Astrocyte of the hippocampus (primary cell): ENCODE measurements at places on chromosomes 3 and 15.

DNA sequence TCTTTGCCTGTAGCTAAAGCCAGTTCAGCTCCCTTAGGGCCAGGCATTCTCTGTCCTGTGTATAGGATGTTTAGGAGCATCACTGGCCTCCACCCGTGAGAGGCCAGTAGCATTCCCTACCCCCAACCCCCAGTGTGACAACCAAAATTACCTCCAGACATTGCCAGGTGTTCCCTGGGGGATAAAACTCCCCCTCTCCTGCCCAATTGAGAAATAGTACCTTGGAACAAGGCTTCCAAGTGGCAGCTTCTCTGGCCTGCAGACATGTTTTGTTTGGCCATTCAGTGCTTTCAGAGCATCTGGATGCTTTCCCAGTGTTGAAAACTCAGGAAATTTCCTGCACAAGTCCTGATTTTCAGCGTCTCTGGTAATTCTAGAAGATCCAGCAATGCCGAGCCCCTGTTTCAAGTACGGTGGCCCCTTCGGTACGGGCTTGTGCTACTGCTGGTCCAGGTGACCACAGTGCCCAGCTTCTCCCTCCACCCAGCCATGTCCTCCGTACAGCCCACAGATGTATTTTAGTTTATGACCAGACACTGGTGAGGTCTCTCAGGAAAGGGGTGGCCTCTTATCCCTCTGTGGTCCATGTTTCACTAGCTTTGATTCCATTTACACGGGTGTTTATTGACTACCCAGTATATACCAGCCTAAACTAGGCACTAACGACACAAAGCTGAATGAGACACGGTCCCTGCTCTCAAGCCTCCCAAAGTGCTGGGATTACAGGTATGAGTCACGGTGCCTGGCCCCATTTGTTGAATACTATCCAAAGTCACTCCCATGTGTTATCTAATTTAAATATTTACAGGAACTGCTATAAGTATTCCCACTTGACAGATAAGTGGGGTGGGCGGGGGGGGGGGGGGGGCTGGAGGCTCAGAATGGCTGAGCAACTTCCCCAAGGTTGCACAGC, 125.4 kb upstream of the RAD18 start:
- DNase-seq: peak; percentile 83

DNA sequence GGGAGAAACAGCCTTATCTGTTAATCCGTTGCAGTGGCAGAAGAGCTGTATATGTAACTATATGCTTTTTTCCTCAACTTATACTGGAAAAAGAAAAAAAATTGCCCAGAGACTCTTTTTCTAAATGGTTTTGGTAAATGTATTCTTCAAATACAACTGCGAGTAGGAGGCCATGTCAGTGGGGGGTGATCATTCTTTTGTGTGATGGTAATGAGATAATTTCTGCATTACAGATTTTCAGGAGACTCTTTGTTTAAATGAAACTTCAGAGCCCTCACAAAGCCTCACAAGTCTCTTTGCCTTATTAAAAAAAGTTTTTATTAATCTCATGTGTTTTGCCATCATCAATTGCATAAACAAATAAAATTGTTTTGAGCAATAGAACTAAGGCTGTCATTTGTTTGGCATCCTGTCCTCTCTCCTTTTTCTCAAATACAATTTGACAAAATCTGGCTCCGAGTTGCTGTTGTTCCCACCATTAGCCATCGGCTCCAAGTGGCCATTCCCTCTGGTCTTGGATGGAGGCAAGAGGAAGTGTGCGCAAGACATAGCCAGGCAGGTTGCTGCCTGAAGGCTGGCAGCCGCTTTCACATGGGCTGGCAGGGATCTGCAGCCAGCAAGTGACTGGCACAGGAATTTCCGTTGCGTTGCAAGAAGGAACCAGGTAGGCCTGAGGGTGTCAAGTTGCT, 116.7 kb downstream of the FNDC3B start:
- peak; percentile 59 for DNase-seq

GRCh38 chr3:168604767-168605166, 509.0 kb upstream of the GOLIM4 start:
- DNase-seq: no peak

DNA sequence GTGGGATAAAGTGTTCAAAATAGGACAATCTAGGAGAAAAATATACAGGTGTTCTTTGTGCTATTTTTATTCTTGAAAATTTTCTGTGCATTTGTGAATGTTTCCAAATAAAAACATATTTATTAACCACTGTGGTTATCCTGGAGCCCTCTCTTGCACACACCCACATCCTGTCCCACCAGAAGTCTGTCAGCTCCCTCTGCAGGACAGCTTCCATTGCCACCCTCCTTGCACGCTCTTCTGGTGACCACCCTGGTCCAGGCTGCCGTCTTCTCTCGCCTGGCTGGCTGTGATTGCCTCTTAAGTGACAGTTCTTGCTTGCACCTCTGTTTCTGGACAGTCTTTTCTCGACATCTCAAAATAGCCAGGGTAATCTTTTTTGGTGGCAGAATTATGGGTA, 394.0 kb downstream of the LRTM1 start:
- no peak for DNase-seq

- DNase-seq: peak; percentile 88
Observed at GRCh38 chr3:169863458-169863899, 6.3 kb downstream of the LRRC31 start.

DNA sequence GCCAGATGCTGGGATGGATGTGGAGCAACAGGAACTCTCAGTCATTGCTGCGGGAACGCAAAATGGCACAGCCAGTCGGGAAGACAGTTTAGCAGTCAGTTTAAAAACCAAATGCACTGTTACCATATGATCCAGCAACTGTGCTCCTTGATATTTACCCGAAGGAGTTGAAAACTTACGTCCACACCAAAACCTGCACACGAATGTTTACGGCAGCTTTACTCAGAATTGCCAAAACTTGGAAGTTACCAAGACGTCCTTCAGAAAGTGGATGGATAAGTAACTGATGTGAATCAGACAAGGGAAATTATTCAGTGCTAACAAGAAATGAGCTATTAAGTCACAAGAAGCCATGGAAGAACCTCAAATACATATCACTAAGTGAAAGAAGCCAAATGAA, 36.1 kb upstream of the SLC41A3 start:
- no peak for DNase-seq

DNA sequence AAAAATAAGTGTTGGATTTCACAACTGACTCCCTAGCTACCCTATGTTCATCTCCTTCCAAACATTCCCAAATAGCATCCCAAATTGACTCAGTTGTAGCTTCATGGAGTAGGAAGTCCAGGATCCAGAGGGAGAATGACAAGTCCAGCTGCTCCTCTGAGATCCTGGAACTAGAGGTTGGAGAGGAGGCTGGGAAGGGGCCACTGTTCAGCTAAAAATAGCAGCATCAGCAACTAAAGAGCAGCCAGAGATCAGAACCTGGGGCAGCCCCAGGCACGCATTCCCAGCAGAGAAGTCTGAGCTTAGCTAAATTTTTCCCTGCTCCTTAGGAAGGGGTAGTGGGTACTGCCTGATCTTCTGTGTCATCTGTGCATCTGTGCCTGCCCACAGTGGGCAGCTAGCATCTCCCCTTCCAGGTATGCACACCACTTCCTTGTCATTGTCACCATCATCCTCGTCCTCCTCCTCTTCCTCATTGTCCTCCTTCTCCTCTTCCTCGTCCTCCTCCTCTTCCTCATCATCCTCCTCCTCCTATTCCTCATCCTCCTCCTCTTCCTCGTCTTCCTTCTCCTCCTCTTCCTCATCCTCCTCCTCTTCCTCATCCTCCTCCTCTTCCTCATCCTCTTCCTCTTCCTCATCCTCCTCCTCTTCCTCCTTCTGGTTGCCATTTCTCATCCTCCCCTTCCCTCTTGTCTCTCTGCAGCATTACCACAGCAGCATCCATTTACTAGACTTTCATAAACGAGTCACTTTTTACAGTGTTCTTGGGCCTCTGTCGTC, 152.3 kb upstream of the ROPN1 start:
- DNase-seq: no peak

DNA sequence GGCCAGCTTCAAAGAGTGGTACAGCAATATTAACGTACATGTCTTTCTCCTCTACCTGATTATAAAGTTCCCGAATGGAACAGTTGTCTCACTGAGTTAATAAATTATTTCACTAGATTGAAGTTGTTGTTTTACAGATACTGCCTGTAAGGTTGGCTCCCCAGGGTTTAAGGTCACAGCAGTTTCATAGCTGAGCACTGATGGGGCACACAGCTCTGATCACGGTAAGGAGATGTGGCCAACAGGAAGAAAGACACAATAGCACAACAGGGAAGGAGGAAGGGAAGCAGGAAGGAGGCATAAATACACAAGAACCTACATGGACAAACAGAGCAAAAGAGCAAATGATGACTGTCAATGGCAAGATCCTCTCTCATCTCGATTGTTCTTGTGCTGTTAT, 215.6 kb downstream of the WNT5A start:
- no peak for DNase-seq

- DNase-seq: no peak
Observed at GRCh38 chr3:195746346-195746745, 25.6 kb downstream of the MUC20 start.

- no peak for DNase-seq
Observed at GRCh38 chr3:193812791-193813500, 219.9 kb downstream of the OPA1 start.

- DNase-seq: no peak
Observed at GRCh38 chr3:51257870-51258269, 127.2 kb upstream of the MANF start.

GRCh38 chr3:157718800-157719199, 215.6 kb upstream of the VEPH1 start:
- DNase-seq: no peak

DNA sequence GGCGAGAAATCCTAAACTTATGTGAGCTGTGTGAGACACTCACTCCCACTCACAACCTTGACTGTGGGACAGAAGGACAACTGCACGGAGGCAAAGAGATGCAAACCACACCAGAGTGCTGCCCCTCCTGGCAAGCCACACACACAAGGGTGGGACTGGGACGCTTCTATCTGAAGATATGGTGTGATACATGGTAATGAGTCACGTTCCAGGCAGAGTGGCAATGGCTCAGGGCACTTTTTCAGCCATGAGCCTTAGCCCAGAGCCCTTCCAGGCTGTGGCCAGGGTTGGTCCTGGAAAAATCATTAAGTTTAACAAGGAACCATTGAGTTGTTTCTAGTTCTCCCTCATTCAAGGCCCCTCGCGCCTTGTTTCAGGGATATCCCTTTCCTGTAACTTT, 56.1 kb downstream of the WNT5A start:
- DNase-seq: no peak

DNA sequence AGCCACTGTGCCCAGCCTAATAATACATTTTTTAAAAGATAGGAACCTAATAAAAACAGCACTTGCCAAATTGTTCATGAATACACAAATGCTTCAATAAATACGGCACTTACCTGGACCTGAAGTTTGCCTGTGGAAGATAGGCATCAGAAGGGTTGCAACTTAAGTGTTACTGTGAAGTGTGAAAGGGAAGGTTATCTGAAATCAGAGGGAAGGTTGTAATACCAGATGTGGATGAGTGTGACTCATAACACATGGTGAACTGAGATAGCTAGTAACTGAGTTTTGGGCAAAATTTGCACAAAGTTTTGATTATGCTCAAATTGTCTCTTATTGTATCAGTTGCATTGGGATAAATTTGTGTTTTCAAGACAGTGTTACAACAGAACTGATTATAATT, 68.0 kb downstream of the ATP11B start:
- no peak for DNase-seq

DNA sequence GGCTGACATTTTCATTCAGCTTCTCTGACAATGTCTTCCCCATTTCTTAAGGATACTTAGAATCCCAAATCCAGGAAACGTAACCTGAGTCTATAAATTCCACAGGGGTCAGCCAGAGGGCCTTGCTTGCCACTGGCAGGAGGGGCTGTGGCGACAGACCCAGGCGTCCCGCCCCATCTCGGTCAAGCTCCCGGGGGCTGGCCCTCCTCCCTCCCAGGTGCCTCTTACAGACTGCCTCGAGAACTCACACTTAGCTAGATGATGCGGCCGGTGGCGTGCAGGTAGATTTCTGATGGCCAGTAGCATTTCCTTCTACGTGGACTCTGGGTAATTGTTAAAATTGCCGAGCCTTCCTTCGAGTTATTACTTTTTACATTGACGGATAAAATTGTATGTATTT, 172.5 kb downstream of the NSMCE3 start:
- DNase-seq: no peak

- DNase-seq: no peak
Observed at GRCh38 chr15:76158226-76158625, 98.4 kb downstream of the TMEM266 start.

DNA sequence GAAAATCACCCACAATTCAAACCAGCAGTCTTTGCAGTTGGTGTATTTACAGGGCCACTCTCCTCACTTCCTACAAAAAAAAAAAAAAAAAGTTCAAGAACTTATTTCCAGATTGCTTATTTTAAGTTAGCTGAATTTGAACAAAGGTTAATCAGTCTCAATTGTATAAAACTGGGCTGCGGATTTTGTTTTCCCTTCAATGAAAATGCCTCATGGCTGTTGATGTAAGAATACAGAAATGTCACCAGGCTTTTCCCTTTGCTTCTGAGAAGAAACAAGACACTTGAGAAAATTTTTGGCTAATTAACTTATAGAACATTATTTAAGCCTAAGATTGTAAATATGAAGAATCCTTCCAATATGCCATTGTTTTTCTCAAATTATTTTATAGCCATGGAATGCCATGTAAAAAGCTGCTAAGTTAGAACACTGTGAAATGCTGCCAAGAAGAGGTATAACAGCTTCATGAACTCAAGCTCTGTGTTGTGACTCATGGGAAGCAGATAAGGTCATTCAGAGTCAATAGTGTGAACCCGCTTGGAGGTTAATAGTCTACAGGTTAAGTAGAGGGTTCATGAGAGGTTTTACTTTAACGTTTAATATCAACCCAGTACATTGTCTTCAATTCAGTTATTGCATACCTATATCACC, 84.3 kb upstream of the ABI3BP start:
- DNase-seq: peak; percentile 52

GRCh38 chr15:27623149-27623548, 476.0 kb downstream of the OCA2 start:
- no peak for DNase-seq

- DNase-seq: peak; percentile 10
Observed at GRCh38 chr3:151992326-151993041, 119.0 kb downstream of the SUCNR1 start.

DNA sequence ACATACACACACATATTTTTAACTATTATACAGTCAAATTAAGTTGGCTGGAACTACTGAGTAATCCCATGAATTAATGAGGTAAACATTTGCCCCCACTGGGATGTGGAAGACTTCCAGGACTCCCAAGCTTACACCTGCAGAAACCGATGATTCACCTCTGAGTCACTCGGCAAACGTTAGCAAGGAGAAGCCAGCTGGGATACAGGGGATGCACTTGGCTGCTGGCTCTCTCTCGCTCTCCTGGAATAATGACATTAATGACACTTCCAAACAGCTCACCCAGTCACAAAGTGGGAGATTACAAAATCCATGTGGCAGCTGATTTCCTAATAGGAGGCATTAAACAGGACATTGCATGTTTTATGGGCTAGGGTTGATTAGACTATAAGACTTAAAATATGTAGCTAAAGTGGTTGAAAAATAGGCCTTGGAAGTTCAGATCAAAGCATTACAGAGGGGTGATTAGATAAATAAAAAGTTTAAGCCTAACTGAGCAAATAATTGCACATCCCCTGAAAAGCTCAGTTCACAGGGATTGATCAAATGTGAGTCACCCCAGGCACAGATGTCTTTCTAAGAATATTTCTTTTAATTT, 500.9 kb downstream of the SOX2 start:
- peak; percentile 96 for DNase-seq

GRCh38 chr15:98968576-98968975, 39.0 kb downstream of the PGPEP1L start:
- DNase-seq: no peak

- DNase-seq: no peak
Observed at GRCh38 chr3:56826831-56827722, 25.3 kb upstream of the ARHGEF3 start.
